NCI-H460 (cell line): ENCODE measurements at places on chromosomes 2 and 18. TPM values are rescaled to one million over a fixed set of nuclear protein-coding genes. Genes with fewer than 3 reads are reported as not detected.

AMER3 gene
- not detected in 2 replicates for total RNA-seq

PSTPIP2 gene
- total RNA-seq: 2.7 and 3.0 TPM in 2 replicates

CXCR1 gene
- not detected in 2 replicates for total RNA-seq

OSBPL6 gene
- 9.6 and 11.9 TPM in 2 replicates for total RNA-seq

ARHGAP28 gene
- 0.94 and 1.6 TPM in 2 replicates for total RNA-seq

DNAH7 gene
- total RNA-seq: 0.20 and 0.92 TPM in 2 replicates

ANKRD30BL gene
- total RNA-seq: not detected in 2 replicates

EEF1B2 gene
- total RNA-seq: 1,212 and 1,353 TPM in 2 replicates

CYS1 gene
- 0.14 and 0.22 TPM in 2 replicates for total RNA-seq

COLEC12 gene
- 0.05 TPM in 1 of 2 replicates, not detected in the other for total RNA-seq

NRP2 gene
- total RNA-seq: 6.7 and 7.4 TPM in 2 replicates

TTC31 gene
- 20.4 and 23.8 TPM in 2 replicates for total RNA-seq

MBP gene
- total RNA-seq: 99.3 and 115 TPM in 2 replicates

CIB4 gene
- total RNA-seq: not detected in 2 replicates

PLB1 gene
- 0.06 and 0.62 TPM in 2 replicates for total RNA-seq

COL5A2 gene
- 1,068 and 1,098 TPM in 2 replicates for total RNA-seq

CCDC178 gene
- 0.42 TPM in 1 of 2 replicates, not detected in the other for total RNA-seq

RBMS1 gene
- 41.1 and 45.9 TPM in 2 replicates for total RNA-seq

VIT gene
- 2.7 and 2.8 TPM in 2 replicates for total RNA-seq

ADCYAP1 gene
- total RNA-seq: 0.20 and 0.57 TPM in 2 replicates

NOSTRIN gene
- 10.0 and 11.1 TPM in 2 replicates for total RNA-seq

KCNG2 gene
- total RNA-seq: 5.2 and 6.0 TPM in 2 replicates
